SK-MEL-5 (cell line): ENCODE measurements at places on chromosomes 6 and 20. TPM values are rescaled to one million over a fixed set of nuclear protein-coding genes. Genes with fewer than 3 reads are reported as not detected.

GRCh38 chr20:46951405-46951804 lies 56.8 kb downstream of the EYA2 start:
- DNase-seq, result no peak

GRCh38 chr20:17949899-17950298 lies 18.7 kb downstream of the SNX5 start:
- no peak for DNase-seq

DNA sequence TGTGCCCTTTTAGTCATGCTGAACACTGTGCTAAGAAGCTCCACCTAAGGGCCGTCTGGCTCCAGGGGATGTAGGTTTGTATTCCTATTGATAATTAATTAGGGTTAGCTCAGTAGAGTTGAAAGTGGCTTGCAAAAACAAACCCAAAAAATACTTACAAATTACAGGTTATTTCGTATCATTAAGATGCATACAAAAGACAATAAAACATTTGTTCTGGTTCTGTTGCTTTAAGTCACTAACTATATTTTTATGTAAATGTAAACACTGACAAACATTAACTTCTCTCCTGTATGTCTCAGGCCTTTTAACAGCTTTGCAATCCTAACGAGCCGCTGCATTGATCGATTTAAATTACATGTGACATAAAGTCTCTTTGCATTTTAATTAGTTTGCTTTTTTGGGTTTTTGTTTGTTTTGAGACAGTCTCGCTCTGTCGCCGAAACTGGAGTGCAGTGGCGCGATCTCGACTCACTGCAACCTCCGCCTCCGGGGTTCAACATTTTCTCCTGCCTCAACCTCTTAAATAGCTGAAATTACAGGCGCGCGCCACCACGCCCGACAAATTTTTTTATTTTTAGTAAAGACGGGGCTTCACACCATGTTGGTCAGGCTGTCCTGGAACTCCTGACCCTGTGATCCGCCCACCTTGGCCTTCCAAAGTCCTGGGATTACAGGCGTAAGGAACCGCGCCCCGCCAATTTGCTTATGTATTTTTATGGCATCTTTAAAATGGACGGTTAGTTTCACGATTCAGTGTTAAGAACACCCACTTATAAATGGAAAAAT lies 110.9 kb downstream of the HFE start:
- peak; percentile 76 for DNase-seq

DNA sequence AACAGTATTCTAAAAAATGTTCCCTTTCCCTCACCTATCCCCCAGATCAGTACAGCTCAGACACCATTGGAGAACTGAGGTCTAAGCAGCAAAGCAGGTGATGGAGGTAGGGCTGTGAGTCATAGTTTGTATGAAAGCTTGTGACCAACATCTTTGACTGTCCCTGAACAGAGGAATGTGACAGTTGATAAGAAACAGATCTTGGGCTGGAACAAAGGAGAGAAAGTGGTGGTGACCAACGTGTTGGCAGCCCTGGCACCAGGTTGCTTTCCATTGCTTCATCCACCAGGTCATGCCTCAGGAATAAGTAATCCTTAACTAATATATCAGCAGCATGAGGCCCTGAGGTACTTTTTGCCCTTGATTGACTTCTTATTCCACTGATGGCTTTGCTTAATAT lies 19.9 kb upstream of the CRIP3 start:
- DNase-seq, result no peak

DNA sequence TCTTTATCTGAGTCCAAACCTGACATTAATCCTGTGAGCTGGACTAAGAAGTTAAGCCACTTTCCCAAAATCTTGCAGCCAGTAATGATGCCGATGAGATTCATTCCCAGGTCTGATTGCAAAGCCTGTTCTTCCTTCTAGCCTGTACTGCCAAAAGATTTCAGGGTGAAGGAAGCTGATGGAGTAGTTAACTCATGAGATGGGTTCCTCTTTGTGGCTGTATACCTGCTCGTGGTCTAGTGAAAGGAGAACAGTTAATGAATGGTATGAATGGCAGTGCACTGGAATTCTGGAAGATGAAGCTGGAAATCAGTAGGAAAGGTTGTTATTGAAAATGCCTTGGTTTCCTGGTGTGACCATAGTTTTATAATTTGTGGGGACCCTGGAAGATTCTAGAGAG lies 112.0 kb downstream of the FYN start:
- no peak for DNase-seq

DNA sequence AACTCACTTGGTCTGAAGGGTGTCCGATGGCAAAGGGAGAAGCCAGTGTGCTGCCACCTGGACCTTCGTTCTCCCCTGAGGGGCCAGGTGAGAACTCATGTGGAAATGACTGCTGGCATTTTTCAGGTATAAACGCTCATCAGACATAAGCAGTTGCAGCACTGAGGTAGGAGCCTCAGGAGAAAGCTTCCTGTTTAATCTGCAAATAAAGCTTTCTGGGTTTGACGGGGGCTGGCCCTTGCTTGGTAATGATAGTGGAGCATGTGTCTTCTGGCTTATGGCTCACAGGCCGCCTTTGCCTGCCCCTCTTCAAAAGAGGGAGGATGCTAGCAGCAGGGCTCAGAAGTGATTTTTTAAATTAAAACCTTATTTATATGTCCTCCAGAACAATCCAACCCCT lies 122.1 kb upstream of the SLC24A3 start:
- peak; percentile 35 for DNase-seq

GRCh38 chr20:59938221-59938620 lies 1.9 kb downstream of the PPP1R3D start:
- no peak for DNase-seq

- no peak for DNase-seq
These were observed 199.2 kb downstream of the BMP2 start for GRCh38 chr20:6966721-6967120.

- DNase-seq, result no peak
These were observed 427.1 kb upstream of the NOX3 start for GRCh38 chr6:155882527-155883333.

DNA sequence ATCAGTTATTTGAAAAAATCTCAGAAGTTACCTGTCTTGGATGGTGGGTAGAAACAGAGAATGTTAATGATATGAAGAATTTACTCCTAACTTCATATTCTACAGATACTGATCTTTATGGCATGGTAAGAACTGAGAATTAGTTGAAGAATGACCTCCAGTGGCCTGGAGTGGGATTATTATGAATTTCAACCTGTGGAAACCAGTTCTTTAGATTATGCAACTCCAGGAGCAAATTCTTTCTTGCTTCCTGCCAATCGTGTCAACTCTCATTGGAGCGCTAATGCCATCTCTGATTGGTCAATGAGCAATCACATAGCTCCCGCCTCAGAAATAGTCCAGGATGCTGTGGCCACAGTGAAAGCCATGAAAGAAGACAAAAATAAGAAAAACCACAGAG lies 40.6 kb downstream of the LYRM2 start:
- peak; percentile 84 for DNase-seq

DNA sequence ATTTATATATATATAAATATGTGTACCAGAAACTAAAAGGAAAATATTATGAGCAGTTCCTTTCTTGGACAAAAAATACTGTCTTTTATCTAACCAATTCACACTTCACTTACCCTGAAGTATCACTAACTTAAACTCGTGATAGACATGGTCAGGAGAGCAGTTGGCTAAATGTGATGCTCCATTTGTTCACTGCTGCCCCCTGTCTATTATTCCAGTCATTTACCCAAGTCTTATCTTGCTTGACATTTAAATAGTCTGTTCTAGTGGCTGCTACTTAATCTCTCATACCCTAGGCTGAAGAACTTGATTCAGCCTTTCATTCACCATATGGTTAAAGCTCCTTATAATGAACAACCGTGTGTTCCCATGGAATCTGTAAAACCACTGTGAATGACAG lies 789.6 kb upstream of the EYS start:
- DNase-seq, result peak; percentile 70

GRCh38 chr20:50584687-50585086 lies 74.5 kb downstream of the PTPN1 start:
- no peak for DNase-seq

DNA sequence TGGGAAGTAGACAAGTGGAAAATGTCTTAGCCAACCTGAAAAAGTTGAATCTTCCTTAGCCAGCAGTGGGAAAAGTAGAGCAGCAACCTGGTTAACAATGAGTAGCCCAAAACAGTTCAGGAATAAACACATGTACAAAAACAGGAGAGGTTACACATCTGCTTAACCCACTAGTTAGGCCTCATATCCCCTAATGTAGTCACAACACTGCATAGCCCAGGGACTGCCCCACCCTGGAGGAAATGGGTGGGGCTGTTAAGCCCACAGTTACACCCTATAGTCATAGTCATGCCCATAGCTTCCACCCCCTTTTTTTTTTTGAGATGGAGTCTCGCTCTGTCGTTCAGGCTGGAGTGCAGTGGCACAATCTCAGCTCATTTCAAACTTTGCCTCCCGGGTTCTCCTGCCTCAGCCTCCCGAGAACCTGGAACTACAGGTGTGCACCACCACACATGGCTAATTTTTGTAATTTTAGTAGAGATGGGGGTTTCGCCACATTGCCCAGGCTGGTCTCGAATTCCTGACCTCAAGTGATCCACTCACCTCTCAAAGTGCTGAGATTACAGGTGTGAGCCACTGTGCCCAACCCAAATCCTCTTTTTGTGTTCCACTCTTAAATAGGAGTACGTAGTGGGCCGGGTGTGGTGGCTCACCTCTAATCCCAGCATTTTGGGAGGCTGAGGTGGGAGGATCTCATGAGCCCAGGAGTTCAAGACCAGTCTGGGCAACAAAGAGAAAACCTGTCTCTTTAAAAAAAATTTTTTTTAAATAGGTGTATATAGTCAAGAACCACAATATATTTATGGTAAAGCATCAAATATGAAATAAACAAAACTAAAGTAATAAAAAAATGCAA lies 24.5 kb downstream of the ILRUN start:
- DNase-seq, result no peak

DNA sequence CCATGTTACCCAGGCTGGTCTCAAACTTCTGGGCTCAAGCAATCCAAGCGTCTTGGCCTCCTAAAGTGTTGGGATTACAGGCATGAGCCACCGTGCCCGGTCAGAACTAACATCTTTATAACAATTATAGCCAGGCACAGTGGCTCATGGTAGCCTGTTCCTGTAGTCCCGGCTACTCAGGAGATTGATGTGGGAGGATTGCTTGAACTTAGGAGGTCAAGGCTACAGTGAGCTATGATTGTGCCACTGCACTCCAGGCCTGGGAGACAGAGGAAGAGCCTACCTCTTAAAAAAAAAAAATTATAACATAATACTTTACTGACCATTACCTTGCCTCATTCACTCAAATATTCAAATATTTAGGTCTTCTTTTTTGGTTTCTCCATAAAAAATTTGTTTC lies 16.8 kb upstream of the MYMX start:
- no peak for DNase-seq

DNA sequence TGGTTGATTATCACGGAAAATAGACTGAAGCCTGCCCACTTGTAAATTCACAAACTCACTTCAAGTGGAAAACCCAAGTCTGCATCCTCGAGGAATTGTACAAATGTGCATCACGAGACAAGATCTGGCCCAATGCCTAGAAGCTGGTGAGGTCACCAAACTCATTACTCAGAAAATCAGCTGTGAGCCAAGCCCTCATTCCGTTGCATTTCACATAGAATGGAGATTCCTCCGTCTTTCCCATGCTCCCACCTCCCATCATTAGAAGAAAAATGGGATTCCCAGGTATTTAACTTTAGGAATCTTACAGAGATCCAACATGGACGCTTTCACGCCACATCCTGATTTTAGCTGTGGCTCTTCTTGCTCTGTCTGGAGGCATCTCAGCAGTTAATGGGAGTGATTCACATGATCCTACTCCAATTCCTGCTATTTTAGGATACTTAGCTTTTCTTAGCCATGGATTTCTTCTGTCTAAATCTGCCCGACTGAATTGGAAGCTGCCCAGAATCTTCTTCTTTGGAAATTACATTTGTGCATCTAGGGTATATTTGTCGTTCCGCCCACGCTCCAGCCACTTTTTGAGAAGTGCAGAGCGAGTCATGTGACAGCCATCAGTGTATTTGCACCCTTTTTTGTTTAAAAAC lies 68.7 kb upstream of the STMND1 start:
- peak; percentile 89 for DNase-seq

- DNase-seq, result no peak
These were observed 2.4 kb upstream of the DBNDD2 start for GRCh38 chr20:45405571-45406259.

DNA sequence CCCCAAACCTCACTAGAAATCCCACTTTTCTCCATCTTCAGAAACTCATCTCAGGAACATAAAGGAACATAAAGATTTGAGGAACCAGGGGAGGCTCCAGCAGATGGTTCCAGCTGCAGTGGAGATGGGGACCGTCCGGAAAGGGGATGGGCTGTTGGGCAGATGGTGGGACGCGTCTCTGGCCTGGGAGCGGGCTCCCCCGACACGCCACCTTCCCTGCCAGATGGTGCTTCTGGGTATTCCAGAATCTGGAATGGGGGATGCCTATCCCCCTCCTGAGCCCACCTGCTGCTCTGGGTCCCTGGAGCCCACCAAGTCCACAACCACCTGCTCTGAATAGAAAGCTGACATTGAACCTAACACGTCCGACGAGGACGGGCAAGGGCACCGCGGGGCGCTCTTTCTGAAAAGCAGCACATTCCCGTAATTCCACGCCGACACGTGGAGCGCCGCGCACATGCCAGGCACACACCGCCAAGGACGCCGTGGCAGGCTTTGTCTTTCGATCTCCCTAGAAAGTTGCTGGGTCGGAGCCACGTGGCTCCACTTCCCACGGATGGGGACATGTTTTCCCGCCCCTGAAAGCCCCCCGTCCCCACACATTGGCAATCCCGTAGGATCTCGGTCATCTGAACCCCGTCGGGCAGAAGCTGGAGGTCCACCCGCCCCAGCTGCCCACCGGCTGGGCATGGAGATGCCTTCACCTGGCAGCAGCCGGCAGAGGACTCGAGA lies 27.3 kb downstream of the SLC2A4RG start:
- no peak for DNase-seq

GRCh38 chr20:10074513-10074912 lies 39.7 kb downstream of the ANKEF1 start:
- peak; percentile 62 for DNase-seq

DNA sequence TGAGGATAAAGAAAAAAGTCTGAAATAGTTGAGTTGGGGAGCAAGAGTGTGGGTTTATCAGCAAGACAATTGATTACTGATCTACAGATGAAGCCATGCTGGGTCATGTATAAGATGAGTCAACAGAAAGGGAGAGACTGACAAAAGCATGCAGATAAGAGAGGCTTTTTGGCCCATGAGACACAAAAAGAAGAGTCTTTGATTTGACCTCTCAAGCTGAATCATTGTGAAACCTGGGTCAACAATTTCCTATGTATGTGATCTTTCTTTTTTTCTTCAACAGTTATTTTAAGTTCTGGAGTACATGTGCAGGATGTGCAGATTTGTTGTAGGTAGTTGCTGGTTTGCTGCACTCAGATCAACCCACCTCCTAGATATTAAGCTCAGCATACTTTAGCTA lies 15.9 kb downstream of the RIMS1 start:
- DNase-seq, result no peak

- no peak for DNase-seq
These were observed 133.5 kb downstream of the MAN1A1 start for GRCh38 chr6:119215885-119216590.

Gene DPPA5
- total RNA-seq, result not detected in 2 replicates

Gene PSMF1
- 54.2 and 58.9 TPM in 2 replicates for total RNA-seq

Gene UBE2V1
- 53.1 and 66.6 TPM in 2 replicates for total RNA-seq

Gene ZKSCAN8
- total RNA-seq, result 12.7 and 12.9 TPM in 2 replicates

Gene PPIL6
- total RNA-seq, result 1.2 and 1.4 TPM in 2 replicates

Gene ABCF1
- 44.5 and 50.0 TPM in 2 replicates for total RNA-seq

Gene MRAP2
- 0.18 and 0.67 TPM in 2 replicates for total RNA-seq

Gene PHACTR3
- total RNA-seq, result not detected in 2 replicates

Gene SLC17A3
- not detected in 2 replicates for total RNA-seq

Gene CD40
- not detected in 2 replicates for total RNA-seq
